Stimulated activated CD8-positive, alpha-beta memory T cell treated with anti-CD3 and anti-CD28 coated beads, Interleukin-12 subunit alpha, Interleukin-12 subunit beta, amount 100 ng/mL, for 1 hour (primary cell): ENCODE measurements at places on chromosomes 2 and 18.

DNA sequence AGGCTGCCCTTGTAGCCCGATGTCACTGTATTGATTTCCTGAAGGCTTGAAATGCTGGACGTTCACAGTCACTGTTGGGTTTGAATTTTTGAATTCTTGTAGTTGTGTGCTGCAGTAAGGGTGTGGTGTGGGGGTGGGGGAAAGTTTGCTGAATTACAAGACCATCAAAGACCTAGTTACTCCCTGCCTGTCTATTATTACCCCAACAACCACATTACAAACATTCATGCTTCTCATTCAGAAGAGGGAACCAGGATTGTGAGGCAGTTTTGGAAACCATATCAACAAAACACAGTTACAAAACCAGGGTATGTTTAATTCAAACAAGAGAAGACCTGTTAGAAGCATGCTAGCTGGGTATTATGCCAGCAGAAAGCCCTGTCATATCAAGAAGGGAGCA lies 85.8 kb downstream of the CLHC1 start:
- DNase-seq = no peak

DNA sequence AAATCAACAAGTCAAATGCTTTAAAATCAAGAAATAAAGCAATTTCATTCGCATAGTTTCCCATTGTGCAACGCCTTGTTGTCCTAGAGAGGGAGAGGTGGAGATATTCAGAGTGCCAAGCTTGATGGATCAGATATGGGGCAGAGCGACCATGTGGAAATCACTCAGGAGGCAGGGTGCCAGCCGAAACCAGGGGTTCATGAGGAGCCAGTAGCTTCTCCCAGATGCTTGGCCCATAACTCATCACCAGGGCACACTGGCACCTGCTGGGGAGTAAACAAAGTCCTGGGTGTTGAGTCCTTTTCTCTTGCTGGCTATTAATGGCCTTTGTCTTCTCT lies 53.0 kb upstream of the ASAP2 start:
- no peak for DNase-seq

DNA sequence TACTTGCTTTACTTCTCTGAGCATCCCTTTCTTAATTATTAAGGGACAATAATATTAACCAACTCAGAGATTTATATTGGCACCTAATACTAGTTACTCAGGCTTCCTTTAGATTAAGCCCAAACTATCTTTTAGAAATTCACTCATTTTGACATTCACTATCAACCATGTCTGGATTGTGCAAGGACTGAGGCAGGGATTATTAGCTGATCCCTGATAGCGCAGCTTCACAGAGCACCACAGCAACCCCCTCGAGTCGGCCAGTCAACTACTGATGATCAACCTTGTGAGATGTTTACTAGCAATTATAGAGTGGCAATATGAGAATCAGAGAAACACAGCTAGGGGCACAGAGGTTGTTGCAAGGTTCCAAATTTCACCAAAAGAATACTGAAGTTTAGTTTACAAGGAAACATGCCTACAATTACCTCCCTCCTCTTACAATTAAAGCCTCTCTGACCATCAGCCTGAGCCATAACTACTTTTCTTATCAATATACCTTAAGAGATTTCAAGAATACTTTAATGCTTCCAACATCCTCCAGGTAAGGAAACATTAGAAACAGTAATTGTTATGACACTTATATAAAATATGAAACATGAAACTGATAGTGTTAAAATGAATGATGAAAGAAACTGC lies 191.6 kb downstream of the TCF4 start:
- no peak for DNase-seq

DNA sequence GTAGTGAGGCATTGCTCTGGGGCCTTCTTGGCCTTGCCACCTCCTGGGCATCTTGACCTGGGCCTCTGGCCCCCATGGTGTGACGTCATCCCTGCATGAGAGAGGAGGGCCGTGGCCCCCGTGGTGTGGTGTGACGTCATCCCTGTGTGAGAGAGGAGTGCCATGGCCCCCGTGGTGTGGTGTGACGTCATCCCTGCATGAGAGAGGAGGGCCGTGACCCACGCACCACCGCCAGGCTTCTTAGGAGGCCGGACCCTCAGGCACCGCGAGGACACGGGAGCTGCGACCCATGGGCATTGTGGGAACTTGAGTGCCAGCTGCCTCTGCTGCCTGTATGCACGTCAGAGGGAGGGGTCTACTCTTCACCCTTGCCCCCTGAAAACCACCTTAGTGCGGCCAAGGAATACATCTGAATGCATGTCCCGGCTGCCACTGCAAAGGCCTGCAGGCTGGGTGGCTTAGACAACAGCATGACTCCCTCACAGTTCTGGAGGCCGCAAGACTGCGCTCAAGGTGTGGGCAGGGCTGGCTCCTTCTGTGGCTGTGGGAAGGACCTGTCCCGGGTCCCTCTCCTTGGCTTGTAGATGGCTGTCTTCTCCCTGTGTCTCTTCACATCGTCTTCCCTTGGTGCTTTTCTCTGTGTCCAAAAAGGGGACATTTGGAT lies 20.8 kb upstream of the OTOS start:
- no peak for DNase-seq

GRCh38 chr18:46462523-46462922 lies 194.5 kb downstream of the LOXHD1 start:
- DNase-seq = no peak

- no peak for DNase-seq
Measured at GRCh38 chr2:169351725-169352124, 10.6 kb downstream of the LRP2 start.

GRCh38 chr2:60028849-60029565 lies 524.4 kb downstream of the BCL11A start:
- DNase-seq = no peak

- DNase-seq = no peak
Measured at GRCh38 chr2:130327703-130328527, 14.8 kb upstream of the IMP4 start.

DNA sequence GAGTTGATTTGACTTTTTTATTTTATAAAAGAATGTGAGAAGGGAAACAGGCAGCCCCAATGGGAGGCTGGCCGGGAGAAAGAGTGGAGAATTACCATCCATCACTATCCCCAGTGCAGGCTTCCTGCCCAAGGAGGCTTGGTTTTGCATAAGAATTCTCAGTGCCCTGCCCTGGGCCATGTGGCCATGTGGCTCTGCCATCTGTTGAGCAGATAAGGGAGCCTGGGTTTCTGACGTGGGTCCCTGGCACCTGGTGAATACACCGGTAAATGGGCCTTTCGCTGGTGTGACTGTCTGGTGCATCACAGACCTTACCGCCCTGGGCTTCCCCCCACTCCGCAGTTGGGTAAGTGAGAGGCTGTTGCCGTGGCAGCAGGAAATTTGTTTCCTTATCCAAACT lies 54.5 kb upstream of the TMEM163 start:
- DNase-seq = no peak

- DNase-seq = no peak
Measured at GRCh38 chr2:34785206-34785785, 1186.2 kb upstream of the FAM98A start.

GRCh38 chr2:904246-905024 lies 46.2 kb upstream of the SNTG2 start:
- DNase-seq = no peak

- DNase-seq = no peak
Measured at GRCh38 chr2:238239543-238239862, 335 bp downstream of the HES6 start.

DNA sequence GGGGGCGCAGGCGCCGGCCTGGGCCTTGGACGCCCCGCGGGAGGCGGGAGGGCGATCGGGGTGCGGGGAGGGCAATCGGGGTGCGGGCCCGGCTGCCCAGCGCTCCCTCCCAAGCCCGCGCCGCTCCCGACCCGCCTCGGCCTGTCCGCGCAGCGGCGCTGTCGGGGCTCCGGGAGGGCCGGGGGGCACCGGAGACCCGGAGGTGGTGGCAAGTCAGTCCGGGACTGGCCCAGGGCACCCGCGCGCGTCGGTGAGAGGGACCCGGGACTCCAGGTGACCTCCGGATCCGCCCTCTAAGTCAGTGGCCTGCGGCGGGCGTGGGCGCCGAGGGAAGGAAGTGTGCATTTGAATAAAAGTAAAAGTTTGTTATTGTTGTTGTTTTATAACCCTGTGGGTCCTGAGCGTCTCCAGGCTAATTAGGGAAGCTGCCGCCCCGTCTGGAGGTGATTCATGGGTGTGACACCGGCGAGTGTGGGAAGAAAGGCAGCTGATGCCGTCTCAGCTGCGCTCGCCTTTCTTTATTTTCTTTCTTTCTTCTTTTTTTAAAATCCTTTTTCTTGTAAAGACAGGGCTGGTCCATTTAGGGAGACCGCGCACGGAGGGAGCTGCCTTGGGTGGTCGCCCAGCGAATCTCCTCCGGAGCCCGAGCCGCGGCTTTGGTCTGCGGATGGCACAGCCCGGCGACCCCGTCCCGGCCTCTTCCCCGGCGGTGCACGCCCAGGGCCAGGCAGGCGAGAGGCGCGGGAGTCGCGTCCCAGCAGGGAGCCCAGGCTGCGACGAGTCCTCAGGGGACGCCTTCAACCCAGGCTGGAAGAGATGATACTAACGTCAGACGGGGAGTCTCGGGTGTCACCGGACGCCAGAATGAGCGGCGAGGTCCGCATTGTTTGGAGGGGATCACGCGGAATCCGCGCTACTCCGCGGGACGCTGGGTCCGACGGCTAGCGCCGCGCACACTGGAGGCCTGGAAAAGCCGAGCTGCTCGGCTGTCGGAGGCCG lies 627 bp upstream of the CRACDL start:
- DNase-seq = no peak

DNA sequence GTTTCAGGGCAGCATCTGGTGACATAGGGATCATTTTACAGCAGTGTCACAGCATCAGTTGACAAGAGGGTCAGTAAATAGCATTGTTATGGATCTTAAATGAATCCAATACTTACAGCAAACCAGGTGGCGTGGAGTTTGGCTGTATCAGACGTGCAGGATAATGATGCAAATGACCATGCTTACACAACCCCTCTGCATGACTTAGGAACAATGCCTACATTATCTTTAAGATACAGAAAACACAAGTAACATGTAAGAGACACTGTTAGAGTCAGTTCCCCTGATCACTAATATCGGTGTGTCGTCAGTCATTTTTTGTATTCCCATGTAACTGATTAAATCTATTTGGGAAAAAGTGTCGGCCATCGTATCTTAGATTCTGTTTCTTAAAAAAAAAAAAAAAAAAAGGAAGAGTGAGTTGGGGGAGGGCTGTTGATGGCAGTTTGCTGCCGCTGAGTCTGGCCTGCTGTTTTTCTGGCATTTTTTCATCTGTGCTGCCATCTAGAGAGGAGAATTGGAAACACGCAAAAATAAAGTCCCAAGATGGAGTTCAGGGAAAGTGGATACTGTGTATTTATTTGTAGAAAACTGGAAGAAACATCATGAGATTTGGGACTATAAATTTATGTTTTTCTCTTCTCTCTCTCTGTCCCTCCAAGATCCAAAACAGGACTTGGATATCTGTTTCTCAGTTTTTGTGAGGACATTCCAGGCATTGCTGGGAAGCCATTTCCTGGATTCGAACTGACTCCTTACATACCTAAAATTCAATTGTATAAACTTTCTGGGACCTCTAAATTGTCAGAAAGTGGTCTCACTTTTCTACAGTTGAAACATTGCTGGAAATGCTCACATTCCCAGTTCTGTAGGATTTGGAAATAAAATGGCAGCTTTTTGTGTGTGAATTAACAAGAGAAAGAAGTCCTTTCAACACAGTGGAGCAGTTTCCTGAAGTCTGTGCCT lies 60.3 kb upstream of the AGPS start:
- DNase-seq = no peak

GRCh38 chr2:176746411-176746810 lies 466.2 kb upstream of the HNRNPA3 start:
- no peak for DNase-seq

- no peak for DNase-seq
Measured at GRCh38 chr2:128198656-128199055, 107.7 kb downstream of the UGGT1 start.

DNA sequence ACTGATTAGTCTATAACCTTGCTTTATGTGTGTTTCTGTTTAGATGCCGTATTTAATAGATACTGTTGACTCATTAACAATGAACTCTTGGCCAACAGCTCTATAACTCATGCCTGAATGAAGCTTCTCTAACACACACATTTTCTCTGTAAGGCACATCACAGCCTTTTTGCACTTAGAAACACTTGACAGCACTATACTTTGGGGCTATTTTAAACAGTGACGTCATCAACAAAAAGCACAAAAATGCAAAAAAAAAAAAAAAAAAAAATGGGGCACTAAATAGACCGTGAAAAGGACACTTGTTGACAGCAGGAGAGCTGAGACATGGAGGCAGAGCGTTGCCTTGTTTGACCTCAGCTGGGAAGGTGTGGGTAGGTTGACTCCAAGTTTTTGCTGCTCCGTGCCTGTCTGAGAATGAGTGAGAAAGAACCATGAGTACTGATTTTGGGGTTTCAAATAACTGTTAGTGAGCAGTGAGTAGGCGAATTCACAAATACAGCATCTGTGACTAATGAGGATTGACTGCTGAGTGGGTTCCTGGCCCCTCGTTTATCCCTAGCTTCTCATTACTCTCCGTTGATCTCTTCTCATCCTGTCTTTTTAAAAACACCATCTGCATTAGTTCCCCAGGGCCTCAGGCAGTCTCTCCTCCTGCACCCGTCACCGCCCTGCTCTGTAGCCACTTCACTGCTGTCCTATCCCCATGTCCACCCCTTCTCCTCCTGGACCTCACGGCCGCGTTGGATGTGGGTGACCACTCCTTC lies 24.4 kb downstream of the SPP2 start:
- DNase-seq = no peak

DNA sequence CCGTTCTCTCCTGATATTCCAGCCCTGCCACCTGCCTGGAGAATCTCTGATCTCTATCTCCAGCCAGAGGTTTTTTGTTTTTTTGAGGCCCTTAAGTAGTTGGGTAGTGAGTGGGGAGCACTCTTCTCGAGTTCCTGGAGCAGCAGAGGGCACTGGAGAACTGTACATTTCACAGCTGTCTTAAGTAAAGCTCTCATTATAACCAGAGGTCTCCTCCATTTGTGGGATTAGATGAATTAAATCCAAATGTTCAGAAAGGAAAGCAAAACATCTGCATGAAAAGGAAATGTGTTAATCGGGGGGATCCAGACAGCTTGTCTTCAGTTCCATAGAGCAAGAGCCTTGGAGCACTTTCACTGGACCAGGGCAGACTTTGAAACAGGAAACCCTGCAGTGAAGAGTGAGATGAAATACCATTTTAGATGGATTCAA lies 32.8 kb downstream of the AOX1 start:
- DNase-seq = no peak

DNA sequence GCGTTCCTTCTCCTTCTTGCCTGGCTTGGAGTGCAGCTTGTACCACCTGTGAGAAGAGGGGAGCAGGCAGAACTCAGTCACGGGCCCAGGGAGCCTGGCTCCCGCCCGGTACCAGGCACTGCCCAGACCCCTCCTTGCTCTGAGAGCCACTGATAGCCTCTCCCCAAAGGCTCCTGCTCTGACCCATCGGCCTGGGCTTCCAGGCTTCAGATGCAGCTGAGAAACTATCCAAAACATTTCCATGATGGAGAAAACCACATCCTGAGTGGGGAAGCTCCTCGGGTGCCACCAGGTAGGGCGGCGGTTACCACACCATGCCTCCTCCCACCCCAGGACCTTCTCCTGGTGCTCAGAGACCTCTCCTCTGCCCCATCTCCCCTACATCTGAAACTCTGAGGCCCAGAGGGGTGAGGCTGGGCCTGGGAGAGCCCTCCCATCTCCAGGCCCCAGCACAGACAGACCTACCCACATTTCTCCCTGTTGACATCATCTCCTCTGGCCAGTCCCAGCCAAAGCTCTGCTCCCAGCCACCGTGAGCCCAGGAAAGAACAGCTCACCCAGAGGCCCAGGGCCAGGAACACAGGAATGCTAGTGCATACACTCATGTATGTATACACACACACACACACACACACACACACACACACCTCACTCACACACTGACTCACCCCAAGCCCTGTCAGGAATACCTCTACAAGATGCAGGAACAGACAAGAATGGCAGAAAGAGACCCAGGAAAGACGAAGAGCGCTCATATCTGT lies 17.9 kb upstream of the SFXN5 start:
- no peak for DNase-seq
